Cardiac atrium fibroblast (primary cell): ENCODE measurements at places on chromosomes 7 and 10. TPM values are rescaled to one million over a fixed set of nuclear protein-coding genes. Genes with fewer than 3 reads are reported as not detected.

Gene RTKN2
- 0.16 and 0.18 TPM in 2 replicates for total RNA-seq

Gene C10orf88
- total RNA-seq: 4.7 and 8.3 TPM in 2 replicates

Gene GIMAP5
- total RNA-seq: 1.3 TPM in 1 of 2 replicates, not detected in the other

Gene IKZF1
- total RNA-seq: not detected in 2 replicates

Gene NRCAM
- total RNA-seq: 27.4 and 67.4 TPM in 2 replicates

Gene MNX1
- not detected in 2 replicates for total RNA-seq

Gene TUBB8
- total RNA-seq: not detected in 2 replicates

Gene NEURL1
- not detected in 2 replicates for total RNA-seq

Gene OPALIN
- not detected in 2 replicates for total RNA-seq

Gene EVX1
- total RNA-seq: not detected in 2 replicates

Gene RELN
- under 0.01 and 0.18 TPM in 2 replicates for total RNA-seq

Gene CUL2
- total RNA-seq: 15.5 and 21.5 TPM in 2 replicates

Gene CUEDC2
- 77.3 and 87.4 TPM in 2 replicates for total RNA-seq

Gene AGAP4
- 2.0 and 2.9 TPM in 2 replicates for total RNA-seq

Gene PNLIP
- not detected in 2 replicates for total RNA-seq

Gene PHF14
- total RNA-seq: 12.1 and 17.7 TPM in 2 replicates

Gene CTAGE4
- under 0.01 and 0.65 TPM in 2 replicates for total RNA-seq

Gene HOXA10
- total RNA-seq: under 0.01 TPM in 1 of 2 replicates, not detected in the other

Gene NPSR1
- total RNA-seq: not detected in 2 replicates

Gene CPA4
- 56.7 and 90.1 TPM in 2 replicates for total RNA-seq

Gene LRRN3
- total RNA-seq: 0.18 and 3.1 TPM in 2 replicates

Gene SEC23IP
- total RNA-seq: 18.4 and 25.3 TPM in 2 replicates

Gene MYO3A
- not detected in 2 replicates for total RNA-seq

Gene GHITM
- 145 and 148 TPM in 2 replicates for total RNA-seq

Gene CABCOCO1
- total RNA-seq: 0.81 TPM in 1 of 2 replicates, not detected in the other

Gene ACTL6B
- total RNA-seq: not detected in 2 replicates

Gene TMEM139
- total RNA-seq: not detected in 2 replicates

Gene TMEM106B
- total RNA-seq: 39.5 and 45.0 TPM in 2 replicates

Gene SPDYE16
- not detected in 2 replicates for total RNA-seq

Gene SLC39A12
- total RNA-seq: not detected in 2 replicates

Gene NODAL
- not detected in 2 replicates for total RNA-seq

Gene HECW1
- total RNA-seq: not detected in 2 replicates

Gene THNSL1
- total RNA-seq: 2.2 and 3.6 TPM in 2 replicates

Gene NXPH1
- not detected in 2 replicates for total RNA-seq
